ENCODE measurements at places on chromosomes 7 and 10.

- DNase-seq, result no peak
These were observed 193.6 kb downstream of the MAD1L1 start for GRCh38 chr7:2038931-2039728.

GRCh38 chr7:137728426-137728825 lies 118.3 kb downstream of the DGKI start:
- DNase-seq, result no peak

GRCh38 chr7:7908622-7909145 lies 59.9 kb upstream of the GLCCI1 start:
- DNase-seq, result no peak

- DNase-seq, result no peak
These were observed 1.7 kb downstream of the GRM8 start for GRCh38 chr7:127251036-127251464.

GRCh38 chr7:28163949-28164348 lies 16.6 kb downstream of the JAZF1 start:
- peak; percentile 53 for DNase-seq

DNA sequence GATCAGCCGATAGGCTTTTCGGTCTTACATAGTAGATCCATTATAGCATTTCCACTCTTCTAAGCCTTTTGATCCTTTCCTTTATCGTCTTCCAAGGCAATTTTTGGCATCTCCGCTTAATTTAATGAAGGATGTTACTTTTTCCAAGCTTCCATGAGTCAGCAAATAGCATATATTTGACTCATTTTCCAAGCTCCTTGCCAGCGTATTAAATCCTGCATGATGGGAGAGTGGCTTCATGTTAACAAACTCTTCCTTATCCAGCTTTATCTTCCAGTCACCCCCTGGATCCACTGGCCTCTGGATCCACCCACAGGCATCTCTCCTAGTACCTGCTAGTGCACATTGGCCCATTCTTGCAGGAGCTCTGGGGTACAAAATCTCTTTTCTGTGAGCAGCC lies 13.0 kb downstream of the OR9A2 start:
- DNase-seq, result peak; percentile 54

- no peak for DNase-seq
These were observed 2.4 kb downstream of the ASL start for GRCh38 chr7:66078067-66078466.

DNA sequence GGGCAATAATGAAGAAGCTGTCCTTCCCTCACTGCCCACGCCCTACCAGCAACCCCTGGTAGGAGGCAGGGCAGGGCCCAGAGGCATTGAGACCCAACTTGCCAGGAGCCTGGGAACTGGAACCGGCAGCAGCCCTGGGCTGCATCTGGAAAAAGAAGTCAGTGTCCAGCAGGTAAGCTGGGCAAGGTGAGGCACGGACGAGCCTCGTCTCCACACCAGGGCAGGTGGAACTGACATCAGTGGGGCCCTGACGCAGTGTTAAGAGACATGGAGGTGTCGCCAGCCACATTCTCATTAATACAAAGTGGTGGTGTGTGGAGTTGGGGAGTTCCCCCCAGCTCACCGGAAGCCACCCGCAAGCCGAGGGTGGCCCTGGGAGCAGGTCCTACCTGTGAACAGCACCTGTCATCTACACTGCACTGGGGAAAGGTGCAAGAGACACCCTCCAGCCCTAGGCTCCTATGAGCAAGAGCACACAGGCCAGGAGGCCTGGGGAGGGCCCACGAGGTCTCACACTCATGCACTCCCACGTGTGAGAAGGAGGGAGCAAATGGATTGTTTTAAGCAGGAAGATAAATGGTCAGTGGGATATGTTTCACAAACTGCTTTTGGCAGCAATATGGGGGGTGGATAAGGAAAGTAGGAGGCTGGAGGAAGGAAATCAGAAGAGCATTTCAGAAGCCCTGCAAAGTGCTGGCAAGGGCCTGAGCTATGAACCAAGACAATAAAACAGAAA lies 53.6 kb downstream of the COBL start:
- DNase-seq, result no peak

DNA sequence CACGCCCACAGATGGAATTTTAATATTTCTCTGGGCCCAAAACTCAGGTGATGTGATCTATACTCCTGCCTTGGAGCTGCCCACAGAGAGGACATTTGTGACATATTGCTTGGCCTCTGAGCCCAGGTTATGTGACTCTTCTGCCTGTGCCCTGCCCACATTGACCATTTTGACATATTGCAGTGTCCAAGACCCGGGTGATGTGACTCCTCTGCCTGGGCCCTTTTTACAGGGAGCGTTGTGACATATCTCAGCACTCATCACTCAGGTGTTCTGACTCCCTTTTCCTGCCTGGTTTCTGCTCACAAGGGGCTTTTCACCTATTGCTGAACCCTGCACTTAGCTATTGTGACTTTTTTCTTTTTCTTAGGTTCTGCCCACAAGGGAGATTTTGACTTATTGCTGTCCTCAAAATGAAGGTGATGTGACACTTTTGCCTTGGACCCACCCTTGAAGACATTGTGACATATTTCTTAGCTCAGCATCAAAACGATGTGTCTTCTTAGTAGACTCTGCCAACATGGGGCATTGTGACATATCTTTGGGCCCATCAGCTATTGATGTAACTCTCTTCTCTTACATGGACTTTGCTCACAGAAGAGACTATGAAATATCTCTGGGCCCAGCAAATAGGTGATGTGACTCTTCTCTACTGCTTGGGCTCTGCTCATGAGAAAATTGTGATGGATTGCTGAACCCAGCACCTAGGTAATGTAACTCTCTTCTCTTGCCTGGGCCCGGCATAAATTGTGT lies 11.0 kb upstream of the ZNF107 start:
- no peak for DNase-seq

GRCh38 chr7:50584793-50585408 lies 19.7 kb upstream of the DDC start:
- no peak for DNase-seq

DNA sequence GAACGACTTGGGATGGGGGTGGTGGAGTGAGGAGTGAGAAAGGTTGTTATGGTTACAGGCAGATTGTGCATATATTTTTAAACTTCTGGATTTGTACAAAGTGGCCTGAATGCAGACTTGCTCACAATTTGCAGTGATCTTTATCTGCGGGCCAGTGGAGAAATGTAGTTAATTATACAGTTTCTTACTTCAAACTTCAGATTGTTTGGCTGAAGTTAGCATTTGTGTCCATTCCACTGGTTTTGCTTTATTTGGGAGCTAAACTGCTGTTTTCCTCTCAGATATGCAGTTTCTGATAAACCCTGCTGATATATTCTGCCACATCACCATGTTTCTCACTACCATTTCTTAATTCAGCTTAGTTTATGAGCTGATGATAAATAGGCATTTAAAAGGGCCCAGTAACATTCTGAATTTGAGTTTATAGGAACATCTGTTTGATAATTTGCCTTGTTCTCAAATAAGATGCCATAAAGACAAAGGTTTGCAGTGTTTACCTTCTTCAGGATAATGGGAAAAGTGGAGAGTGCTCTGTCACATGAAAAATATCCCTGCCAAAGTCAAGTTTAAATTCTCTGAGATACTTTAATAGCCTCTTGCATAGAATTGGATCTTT lies 170.1 kb downstream of the ST7 start:
- peak; percentile 22 for DNase-seq
